ENCODE measurements at places on chromosomes 5 and 9.
A peak's percentile ranks its signal among the peaks of the same experiment; 100 is the strongest.

GRCh38 chr9:136086213-136086881 lies 8.7 kb downstream of the NACC2 start:
- no peak for DNase-seq

DNA sequence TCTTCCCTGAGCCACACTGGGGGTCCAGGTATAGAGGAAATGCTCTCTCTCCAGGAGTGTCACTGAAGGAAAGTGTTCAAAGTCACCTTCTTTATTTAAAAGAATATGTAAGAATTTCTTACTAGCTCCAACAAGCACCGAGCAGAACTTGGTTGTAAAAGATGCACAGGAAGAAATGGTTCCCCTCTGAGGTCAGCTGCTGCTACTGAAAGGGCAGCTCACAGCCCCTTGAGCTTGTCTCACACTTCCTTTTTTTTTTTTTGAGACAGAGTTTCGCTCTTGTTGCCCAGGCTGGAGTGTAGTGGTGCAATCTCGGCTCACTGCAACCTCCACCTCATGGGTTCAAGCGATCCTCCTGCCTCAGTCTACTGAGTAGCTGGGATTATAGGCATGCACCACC lies 77.2 kb downstream of the PRRT1B start:
- DNase-seq: no peak

DNA sequence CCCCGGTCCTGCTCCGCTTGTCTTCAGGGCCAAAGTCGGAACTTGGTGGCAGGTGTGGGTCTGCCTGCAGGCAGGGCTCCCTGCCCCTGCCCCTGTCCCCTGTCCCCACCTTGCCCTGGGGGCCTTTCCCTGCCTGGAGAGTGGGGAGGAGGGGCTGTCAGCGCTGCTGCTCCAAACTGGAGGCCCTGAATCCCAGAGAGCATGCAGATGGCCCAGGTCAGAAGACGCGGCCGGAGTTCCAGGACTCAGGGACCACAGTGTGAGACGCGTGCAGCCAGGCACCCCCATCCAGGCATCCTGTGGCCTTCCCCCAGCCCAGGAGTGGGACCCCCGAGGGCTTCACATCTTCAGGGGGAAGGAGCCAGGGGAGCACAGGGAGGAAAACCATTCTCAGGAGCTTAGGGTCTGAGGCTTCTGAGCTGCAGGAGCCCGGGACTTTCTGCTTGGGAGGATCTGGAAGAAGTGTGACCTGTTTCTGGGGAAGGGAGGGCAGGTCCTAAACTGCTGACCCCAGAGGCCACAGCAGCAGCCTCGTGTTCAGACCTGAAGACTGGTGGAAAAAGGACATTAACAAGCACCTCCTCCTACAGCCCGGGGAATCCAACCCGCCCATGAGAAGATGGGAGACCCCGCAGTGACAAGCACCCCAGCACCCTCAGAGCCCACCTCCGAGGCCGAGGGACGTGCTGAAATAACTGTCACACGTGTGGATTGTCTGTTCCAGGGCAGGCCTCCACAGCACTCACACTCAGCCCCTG lies 38.0 kb downstream of the RASGEF1C start:
- no peak for DNase-seq

- no peak for DNase-seq
These were observed 15.0 kb downstream of the LPCAT1 start for GRCh38 chr5:1508659-1509290.

DNA sequence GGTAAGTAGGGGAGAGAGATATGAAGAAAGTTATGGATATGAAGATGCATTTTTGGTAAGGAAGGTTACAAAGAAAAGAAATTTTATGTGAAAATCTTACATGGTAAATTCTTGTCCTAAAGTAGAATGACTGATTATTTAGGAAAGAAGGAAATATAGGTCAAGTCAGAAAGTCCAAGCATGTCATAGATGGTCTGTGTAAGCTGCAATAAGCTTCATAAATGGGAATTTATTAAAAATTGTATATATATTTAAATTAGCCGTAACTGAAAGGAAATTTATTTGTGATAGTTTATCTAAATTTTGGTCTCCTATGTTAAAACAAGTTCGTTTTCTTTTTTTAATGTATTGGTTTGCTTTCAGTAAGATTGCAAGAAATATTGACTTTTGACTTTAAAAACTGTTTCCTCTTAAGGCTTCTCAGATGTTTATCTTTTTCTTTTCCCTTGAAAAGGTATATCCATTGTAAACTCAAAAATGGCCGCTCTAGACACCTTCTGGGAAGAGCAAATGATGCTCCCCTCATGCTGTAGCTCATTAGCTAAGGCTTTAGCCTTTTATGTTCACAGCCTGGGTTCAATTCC lies 46.8 kb upstream of the HAPLN1 start:
- DNase-seq: no peak

DNA sequence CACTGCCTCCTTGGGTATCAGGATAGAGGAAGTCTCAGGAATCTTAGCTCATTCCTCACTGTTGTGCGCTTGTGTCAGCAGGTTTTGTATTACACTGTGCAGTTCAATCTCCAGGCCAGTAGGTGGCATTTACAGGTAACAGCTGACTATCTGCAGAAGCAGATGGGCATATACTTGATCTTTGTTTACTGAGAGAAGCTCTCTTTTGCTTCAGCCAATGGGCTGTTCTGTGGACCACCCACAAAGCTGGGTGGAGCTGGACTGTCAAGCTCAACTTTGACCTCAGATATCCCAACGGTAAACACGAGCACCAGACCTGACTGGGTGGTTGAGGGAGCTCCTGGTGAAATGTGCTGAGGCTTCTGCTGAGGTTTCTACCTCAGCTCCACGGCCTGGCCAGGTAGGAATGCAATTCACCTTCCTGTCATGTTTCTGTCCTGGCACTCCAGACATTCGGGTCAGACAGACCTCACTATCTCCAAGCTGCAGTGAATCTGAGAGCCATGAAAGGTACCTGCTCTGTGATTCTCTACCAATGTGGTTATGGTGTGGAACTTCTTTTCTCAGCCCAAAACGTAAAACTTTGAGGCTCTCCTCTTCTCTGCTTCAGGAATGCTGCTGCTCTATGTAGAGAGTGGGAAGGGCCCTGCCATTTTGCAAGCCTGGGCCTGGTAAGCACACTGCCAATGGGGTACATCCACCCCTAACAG lies 167.9 kb upstream of the ACTBL2 start:
- DNase-seq: peak; percentile 27

DNA sequence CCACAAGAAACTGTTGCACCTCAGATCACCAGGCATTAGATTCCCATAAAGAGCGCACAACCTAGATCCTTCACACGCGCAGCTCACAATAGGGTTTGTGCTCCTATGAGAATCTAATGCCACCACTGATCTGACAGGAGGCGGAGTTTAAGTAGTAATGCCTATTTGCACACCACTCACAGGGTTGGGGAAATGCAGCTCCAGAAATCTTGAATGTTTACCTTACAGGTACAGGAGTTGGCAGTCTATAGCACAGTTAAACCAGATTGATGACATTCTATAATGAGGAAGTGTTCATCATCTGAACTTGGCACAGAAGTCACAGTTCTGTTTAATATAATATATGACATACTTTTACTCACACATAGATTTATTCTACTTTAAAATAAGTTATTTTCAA lies 732.2 kb upstream of the ZNF608 start:
- DNase-seq: no peak

DNA sequence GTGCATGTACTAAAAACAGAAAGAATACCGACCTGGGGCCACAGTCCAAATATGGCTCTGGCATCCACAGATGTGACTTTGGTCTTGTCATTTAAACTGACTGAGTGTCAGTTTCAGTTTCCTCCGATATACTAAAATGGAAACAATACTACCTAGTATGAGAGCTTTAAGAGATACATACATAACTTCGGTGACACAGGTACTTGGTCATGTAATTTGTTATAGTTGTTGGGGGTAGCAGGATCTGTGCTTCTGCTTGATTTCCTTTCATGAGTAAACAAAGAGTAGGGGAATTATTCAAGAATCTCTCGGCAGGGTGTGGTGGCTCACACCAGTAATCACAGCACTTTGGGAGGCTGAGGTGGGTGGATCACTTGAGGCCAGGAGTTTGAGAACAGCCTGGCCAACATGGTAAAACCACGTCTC lies 32.1 kb downstream of the MTMR12 start:
- no peak for DNase-seq

DNA sequence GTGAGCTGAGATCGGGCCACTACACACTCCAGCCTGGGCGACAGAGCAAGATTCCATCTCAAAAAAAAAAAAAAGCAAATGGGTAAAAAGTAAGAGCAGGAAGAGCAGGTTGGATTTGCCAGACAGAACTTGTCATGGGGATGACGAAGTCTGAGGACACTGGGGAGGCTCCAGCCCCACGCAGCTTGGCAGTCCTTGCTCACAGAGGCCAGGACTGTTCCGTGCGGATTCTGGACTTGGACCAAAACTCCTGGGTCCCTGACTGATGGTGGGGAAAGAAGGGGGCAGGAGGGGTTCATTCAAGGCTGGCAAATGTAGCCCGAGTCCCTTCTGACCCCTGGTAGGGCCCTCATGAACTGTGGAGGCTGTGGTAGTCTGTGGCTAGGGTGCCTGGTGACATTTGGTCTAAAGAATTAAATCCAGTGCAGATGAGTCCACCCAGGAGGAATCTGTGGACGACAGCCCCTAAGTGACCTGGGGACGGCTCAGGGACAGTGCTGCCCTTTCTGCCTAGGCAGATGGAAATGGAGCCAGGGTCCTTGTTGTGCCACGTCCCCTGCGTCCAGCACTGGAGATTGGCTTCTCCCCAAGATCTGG lies 3.1 kb downstream of the FGD3 start:
- no peak for DNase-seq

GRCh38 chr9:95360866-95361265 lies 43.4 kb upstream of the FANCC start:
- no peak for DNase-seq

- no peak for DNase-seq
These were observed 32.5 kb downstream of the C9orf152 start for GRCh38 chr9:110175275-110175968.

GRCh38 chr5:93209476-93209875 lies 371.5 kb downstream of the NR2F1-AS1 start:
- no peak for DNase-seq

DNA sequence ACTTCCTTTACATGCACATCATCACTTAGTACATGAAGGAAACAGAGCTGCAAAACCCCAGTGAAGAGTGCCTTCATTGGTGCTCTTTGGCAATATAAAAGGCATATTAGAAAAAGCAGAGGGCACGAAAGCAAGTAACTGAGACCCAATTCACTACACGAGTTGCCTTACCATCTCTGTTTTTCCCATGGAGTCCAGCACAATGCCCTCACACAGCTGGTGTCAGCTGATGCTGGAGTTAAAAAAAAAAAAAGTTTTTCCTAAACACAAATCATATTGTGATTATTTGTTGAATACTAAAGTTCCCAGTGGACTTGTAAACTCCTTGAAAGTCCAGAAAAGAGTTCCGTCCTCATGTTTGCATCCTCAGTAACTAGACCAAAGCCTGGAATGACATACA lies 25.6 kb downstream of the MARCHF3 start:
- DNase-seq: no peak

DNA sequence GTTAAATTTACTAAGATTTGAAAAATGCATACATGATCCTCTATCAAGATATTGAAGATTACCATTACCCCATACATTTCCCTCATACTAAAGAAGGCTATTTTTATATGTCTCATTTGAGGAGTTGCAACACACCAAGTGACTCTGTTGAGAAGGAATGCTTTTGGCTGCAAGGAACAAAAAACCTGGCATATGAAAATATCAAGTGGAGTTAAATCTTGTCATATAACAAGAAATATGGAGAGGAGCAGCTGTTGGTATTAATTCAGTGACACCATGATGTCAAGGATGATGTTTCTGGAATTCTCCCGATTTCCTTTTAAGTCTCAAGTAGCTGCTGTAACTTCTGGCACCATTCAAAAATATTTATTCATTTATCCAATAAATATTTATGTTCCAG lies 193.8 kb downstream of the CSNK1G3 start:
- DNase-seq: no peak

- no peak for DNase-seq
These were observed 798.3 kb downstream of the MAT2B start for GRCh38 chr5:164303646-164304215.

- no peak for DNase-seq
These were observed 136.6 kb upstream of the DMAC1 start for GRCh38 chr9:7936163-7936562.

DNA sequence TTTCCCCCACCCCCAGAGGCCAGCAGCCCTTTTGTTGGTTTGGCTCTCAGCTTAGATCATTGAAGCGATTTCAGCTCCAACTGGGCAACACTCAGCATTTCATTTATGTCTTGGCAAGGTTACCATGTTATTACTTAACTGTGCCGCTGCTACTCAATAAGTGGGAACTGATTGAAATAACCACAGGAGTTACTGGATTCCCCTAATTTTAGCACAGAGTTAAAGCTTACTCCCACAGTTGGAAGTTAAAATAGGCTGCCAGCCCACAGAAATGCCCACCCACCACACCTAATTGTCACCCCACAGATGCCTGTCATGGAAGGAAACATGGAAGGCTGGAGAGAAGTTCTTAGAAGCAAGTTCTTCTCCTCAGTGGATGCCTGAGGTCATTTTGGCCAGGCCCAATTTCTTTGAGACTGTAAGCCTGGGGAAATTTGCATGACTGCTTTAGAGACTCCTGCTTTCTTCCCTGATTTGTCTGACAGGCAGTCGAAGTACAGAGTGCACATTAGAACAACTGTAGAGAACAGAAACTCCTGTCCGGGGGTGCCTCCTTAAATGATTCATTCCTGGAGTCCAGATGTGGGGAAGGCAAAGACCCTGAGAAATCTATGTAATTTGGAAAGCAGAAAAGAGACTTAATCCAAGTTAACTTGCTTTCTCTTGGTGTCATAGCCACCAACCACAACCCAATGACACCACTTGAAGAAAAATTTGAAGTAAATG lies 370.0 kb downstream of the ZSWIM6 start:
- no peak for DNase-seq

- no peak for DNase-seq
These were observed 166.4 kb upstream of the PIK3R1 start for GRCh38 chr5:68049053-68049713.

- peak; percentile 44 for DNase-seq
These were observed at the start of gene PTGS1 for GRCh38 chr9:122370869-122371755. PTGS1 (plus strand) TSS chr9:122371024; CDS start chr9:122371085, 61 bp downstream.

GRCh38 chr9:34634551-34635248 lies 2.9 kb downstream of the SIGMAR1 start:
- no peak for DNase-seq

GRCh38 chr9:98359569-98359968 lies 104.1 kb upstream of the TBC1D2 start:
- no peak for DNase-seq
